ENCODE measurements at places on chromosomes 5 and 9.

- DNase-seq = no peak
Observed at GRCh38 chr9:126275386-126276001, 51.1 kb upstream of the MVB12B start.

DNA sequence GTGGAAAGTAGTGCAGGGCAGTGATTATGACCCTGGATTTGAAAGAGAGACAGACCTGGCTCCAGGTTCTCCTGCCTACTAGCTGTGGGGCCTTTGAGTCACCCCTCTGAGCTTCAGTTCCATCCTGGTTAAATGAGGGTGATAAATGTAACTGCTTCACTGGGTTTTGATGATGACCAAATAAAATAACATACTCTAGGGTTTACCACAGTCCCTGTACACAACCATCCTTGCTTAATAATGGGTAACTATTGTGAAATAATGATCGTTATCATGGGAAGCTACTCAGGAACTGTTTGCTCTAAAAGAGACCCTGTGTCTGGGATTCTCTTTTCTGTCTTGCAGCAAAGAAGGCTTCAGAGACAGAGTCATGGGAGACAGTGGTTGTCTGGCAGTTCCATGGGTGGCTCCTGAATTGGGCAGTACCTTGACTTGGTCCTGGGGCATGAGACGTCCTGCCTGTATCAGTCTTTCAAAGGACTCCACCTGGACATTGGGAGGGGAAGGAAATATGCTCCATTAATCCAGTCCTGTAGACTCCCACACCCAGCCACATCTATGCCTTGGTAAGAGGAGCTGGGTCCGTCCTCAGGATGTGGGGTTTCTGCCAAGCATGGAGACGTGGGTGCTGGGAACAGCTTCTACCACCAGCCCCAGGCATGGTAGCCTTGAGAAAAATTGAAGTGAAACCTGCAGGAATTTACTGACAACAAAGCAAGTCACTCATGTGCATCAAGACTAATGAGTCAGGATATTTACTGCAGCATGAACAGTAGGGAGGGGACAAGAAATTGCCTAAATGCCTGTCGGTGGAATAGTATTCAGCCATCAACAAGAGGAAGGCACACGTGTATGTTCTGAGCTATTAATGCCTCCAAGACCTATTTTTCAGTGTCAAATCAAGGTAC lies 23.4 kb downstream of the AKNA start:
- no peak for DNase-seq

- no peak for DNase-seq
Observed at GRCh38 chr9:123033352-123033751, at the start of gene GPR21. GPR21 (plus strand) TSS chr9:123033667; CDS start chr9:123034567, 900 bp downstream.

GRCh38 chr5:93893075-93893474 lies 151.7 kb upstream of the POU5F2 start:
- no peak for DNase-seq

GRCh38 chr5:129601576-129601975 lies 141.5 kb downstream of the ADAMTS19 start:
- no peak for DNase-seq

DNA sequence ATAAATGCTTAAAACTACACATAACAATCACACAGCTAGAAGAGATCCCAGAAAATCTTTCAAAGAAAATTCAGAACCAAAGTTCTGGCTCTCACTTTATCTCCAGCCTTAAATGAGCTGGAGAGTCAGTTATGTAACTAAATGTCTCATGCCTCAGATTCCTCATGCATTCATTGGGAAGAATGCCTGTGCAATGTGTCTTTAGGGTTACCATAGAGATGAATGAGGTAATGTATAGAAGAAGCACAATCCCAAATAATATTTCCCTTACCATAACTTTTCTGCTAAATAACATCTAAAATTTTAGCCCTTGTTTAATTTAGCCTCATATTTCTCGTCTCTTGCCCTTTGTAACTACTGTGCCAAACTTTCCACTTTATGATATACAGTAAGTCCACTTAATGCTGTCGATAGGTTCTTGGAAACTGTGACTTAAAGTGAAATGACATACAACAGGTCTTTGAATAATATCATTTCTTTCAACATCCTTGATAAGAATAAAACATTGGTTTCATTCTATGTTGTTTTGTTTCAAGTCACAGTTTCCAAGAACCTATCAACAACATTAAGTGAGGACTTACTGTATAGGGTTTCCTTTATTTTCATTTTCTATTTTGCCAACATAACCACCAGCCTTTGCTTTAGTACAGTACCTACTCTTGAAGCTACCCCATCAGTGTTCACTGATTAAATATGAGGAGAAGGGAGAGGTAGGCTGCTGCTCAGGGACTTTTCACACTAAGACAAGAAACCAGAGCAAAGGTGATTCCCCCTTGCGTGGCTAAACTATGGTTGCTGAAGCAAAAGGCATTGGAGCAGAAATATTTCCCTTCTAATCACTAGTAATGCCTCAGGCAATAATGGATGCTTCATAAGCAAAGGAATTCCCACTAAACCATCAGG lies 295.7 kb upstream of the PTGER4 start:
- DNase-seq = no peak

GRCh38 chr5:21097661-21098060 lies 1109.7 kb upstream of the CDH18 start:
- DNase-seq = no peak

DNA sequence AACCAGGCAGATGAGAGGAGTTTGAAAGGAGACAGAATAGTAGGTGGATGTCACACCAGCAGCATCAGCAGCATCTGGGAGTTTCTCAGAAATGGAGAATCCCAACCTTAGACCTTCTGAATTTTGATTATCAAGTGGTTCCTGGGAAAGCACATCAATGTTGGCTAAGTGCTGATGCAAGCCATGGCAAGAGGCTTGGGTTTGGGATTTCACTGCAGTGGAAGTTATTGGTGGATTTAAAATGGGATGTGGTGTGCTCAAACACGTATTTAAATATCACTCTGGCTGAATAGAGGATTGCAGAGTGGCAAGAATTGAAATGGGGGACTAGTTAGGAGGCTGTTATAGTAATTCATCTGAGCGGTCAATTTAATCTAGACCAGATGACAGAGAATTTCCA lies 387.8 kb upstream of the WWC1 start:
- DNase-seq = no peak

- DNase-seq = no peak
Observed at GRCh38 chr5:146902471-146902870, 23.9 kb upstream of the PPP2R2B start.

- no peak for DNase-seq
Observed at GRCh38 chr9:90112788-90113187, 508.0 kb downstream of the GADD45G start.

GRCh38 chr5:51172903-51173626 lies 210.2 kb upstream of the ISL1 start:
- no peak for DNase-seq

DNA sequence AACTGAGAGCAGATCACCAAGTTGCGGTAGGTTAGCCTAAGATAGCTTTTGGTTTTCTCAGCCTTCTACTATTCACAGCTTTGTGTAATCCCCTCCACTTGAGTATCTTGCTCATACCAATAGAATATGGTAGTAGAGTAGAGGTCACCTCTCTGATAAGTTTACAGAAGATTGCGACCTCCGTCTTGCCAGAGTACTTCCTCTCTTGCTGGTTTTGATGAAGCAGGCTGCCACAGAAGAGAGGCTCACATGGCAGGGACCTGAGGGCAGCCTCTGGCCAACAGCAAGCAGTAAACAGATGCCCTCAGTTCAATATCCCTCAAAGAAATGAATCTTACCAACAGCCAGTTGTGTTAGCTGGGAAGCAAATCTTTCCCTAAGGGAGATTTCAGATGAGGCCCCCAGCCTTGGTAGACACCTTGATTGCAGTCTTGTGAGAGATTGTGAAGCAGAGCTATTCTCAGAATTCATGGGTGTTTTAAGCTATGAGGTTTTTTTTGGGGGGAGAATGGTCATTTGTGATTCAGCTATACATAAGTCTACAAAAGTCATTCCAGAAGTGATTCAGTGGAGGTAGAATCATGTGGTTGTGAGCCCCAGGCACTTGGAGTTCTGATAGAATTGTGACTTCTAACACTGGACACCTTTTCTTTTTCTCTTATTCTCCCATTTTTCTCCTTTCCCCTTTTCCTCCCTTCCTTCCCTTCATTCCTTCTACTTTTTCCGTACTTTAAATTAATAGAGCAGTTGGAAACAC lies 22.7 kb upstream of the CDKN2B start:
- DNase-seq = no peak

- no peak for DNase-seq
Observed at GRCh38 chr5:80128141-80128540, 93.0 kb downstream of the THBS4 start.

GRCh38 chr5:155727512-155728145 lies 599.3 kb upstream of the SGCD start:
- no peak for DNase-seq

GRCh38 chr9:18405240-18405639 lies 68.7 kb upstream of the ADAMTSL1 start:
- DNase-seq = no peak

DNA sequence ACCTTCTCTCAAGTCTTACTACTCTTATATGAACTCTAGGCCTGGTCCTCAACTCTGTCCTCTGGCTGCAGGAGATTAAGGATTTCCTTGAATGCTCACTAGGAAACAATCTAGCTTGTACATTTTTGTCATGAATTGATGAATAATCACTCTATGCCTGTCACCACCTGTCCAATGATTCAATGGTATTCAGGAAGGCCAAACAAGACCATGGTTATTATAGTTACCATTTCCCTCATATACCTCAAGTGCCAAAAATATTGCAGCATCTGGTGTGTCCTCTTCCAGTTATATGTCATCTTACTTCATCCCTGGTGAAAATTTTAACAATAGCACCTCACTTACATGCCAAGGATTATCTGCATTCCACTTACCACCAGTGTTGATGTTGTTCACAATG lies 179.0 kb upstream of the MOCS2 start:
- DNase-seq = no peak

- DNase-seq = no peak
Observed at GRCh38 chr5:172868436-172868923, 34.4 kb downstream of the ERGIC1 start.

DNA sequence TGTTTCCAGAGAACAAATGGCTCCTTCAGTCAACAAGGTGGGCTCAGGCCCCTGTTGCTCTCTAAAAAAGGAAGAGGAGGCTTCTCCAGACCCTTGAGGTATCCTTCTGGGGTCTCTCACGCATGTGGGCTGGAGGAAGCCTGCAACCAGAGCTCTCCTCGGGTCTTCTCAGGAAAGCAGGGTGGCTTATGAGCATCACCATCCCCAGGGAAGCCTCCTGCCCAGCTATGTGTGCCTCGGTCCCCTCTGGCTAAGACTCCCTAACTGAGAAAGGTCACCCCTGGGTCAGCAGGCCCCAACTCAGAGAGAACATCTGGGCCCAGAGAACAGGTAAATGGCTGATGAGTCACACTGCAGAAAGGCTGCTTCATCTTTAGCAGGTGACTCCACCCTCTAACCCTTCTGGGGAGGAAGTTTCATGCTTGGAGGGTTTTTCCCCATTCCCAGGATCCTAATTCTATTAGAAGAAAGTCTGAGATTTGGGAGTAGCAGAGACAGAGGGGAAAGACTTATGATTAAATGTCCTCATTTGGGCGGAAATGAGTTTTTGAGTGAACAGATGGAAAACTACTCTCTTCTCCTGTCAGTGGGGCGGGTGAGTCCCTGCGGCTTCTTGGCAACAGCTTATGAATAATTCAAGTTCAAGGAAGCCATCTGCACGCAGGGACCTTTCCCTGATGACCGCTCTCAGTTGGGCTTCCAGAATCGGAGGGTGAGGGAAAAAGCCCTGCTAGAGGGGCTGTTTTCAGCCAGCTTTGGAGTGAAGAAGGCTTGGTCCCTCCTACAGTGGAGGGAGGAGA lies 41.9 kb downstream of the TGFBI start:
- no peak for DNase-seq

DNA sequence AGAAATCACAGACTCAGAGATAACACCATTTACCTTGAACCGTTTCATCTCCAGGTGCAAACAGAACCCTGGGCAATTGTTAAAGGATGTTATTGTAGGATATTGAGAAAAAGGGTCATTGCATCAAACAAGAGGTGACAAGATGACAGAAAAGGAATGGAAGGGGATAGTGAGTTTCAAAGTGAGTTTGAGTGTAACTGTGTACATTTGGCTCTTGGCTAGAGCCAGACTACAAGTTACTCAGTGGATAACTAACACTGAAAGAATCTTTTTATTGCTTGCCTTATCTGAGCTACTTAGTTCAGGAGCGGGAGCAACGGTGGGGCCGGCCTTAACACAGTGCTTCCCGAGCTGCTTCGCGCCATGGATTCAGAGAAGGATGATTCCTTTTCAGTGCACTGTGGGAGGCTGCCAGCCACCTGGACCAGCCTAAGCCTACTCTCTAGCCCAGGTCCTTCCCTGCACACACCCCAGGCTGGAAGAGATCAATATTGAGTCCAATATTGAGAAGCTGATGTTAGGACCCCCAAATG lies 193.4 kb downstream of the ATPSCKMT start:
- no peak for DNase-seq

DNA sequence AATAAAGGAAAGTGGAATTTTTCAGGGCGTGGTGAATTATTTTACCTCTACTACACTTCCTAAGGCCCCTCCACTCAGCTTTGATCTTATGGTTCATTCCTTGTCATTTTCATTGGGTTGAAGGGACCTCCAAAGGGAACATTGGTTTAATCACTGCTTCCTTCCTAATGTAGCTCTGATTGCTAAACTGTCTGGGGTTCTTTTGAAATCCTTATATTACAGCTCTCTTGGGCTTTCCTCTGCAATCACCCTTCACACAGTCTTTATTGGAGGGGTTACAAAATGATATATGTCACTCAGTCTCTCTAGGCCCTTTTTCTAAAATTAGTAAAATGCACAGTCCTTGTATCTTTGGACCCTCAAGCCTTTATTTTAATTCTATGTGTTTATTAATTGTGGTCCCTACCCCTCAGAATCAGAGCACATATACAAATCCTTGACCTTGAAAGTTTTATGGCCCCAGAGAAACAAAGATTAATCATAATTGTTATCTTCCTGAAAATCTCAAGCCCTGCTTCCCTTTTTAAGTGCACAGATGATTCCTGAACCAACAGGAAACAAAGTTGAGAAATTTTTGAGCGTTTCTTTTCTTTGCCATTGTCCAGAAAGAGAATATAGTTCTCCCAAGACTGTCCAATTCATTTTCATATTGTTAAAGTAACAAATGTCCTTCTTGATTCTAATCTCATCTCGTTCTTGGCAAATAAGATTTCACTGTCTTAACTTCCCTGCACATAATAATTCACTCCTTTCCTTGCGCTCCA lies 330.0 kb downstream of the ARRDC3 start:
- DNase-seq = no peak

DNA sequence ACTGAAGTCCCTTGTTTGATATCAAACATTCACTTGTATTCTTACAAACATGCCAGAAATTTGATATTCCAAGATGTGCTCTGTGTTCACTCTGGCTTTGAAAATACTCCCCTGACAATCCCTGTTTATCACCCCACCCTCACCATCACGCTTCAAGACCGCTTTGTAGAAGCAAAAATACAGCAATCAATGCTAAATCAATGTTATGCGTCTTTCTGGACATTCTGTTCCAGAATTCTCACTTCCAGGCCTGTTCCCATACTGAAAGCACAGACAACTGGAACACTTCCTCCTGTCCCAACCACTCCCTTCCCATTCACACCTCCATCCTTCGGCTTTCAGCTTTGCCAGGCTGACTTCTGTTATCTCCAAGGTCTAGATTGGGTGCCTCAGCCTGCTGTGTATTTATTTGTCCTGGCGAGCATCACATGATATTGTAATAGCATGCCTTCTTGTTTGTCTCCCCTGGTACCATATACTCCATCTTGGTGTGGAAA lies 72.8 kb downstream of the SNCAIP start:
- DNase-seq = no peak

All from activated CD4-positive, alpha-beta T cell treated with anti-CD3 and anti-CD28 coated beads, Interleukin-2, amount 10 ng/mL, durations not matched to agents 7 days and 5 days (primary cell).